ENCODE measurements at places on chromosomes 12 and 14.

GRCh38 chr14:67963545-67963944 lies 144.0 kb downstream of the RAD51B start:
- no peak for DNase-seq

- DNase-seq: no peak
Observed at GRCh38 chr14:103727313-103727980, 11.8 kb downstream of the ZFYVE21 start.

DNA sequence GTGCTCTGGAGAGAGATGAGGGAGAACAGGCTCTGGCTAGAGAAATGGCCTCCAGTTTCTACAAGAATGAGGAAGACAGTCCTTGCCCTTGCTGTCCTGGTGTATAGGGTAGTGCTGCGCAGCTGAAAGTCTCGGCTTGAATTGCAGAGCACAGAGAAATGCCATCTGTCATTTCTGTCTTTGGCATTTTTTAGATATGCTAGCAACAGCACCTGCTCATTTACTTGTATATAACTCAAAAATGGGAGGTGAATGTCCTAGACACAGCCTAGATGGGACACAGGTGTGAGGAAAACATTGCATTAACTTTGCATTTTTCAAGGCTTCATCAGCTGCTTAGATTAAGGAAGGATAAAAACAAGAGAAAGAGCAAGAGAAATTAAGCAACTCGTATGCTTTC lies 35.8 kb downstream of the GPR19 start:
- DNase-seq: no peak

DNA sequence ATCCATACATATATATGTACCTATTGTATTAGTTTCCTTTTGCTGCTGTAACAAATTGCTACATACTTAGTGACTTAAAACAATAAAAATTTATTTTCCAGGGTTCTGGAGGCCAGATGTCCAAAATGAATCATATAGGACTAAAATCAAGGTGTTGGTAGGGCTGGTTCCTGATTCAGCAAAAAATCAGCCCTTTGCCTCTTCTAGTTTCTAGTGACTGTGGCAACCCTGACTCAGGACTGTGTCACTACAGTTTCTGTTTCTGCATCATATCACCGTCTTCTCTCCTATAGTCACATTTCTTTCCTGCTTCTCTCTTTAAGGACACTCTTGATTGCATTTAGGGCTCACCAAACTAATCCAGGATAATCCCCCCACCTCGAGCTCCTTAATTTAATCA lies 386.3 kb upstream of the TBX3 start:
- no peak for DNase-seq

- DNase-seq: no peak
Observed at GRCh38 chr12:100156731-100157426, 14.2 kb upstream of the BLTP3B start.

GRCh38 chr12:83753904-83754303 lies 1067.2 kb downstream of the TMTC2 start:
- no peak for DNase-seq

DNA sequence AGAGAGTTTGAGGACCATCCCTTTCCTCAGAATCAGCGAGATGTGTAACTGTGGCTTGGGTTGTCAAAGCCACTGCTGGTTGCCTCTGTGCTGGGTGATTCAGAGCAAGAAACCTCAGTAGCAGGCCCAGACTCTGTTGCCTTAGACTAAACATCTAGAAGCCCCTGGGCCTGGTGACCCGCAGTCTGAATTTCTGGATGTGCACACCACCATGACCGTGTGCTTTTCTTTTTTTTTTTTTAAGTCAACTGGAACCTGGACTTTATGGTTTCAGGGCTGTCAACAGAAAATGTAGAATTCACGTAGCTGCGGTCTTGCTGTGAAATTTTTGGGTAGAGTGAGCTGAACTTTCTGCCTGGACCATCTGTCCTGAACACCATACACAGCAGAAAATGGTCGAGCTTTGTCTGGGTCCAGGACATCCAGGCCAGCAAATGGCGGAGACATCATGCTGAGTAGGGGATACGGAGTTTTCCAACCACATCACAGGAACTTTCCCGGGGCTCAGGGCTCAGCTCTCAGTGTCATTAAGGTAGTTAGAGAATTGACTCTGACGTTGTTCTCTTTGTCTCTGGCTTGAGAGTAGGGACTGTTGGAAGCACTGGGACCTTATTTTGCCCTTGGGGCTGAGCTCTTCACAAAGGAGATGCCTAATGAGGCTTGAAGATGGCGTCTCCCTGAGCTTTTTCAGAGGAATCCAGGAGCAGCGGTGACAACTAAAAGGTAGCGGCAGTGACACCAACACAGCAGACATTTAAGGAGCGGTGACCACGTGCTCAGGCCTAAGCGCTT lies 23.0 kb upstream of the BATF start:
- DNase-seq: no peak

- DNase-seq: no peak
Observed at GRCh38 chr12:15196221-15196620, 25.0 kb downstream of the RERG start.

DNA sequence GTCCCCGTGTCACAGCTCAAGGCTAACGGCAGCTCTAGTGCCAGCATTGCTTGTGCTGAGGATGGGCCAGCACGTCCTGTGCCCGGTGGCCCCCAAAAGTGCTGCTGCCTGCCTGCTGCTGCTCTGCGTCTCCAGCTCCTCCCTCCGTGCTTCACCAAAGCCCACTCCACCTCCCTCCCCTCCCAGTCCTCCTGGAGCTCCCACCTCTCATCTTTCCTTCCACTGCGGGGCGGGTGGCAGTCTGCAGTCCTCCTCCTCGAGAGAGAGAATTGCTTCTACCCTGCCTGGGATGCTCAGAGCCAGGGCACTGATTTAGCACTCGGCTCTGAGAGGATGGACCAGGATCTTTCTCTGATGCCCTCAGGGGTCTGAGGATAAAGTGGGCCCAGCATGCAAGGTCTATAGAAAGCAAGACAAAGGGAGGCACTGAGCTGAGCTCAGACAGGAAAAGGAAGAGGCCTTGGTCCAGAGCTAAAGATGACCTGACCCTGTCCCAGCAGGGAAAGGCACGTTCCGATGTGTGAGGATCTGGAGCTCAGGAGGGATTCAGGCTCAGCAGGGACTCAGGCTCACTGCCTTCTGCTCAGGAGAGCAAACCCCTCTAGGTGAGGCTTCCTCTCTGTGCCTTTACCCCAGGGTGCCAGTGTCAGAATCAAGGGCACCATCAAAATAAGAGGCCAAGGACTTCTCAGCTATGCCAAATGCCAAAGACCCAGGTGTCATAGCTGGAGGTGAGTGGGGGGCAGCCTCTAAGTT lies 113.1 kb upstream of the FKBP4 start:
- DNase-seq: no peak

DNA sequence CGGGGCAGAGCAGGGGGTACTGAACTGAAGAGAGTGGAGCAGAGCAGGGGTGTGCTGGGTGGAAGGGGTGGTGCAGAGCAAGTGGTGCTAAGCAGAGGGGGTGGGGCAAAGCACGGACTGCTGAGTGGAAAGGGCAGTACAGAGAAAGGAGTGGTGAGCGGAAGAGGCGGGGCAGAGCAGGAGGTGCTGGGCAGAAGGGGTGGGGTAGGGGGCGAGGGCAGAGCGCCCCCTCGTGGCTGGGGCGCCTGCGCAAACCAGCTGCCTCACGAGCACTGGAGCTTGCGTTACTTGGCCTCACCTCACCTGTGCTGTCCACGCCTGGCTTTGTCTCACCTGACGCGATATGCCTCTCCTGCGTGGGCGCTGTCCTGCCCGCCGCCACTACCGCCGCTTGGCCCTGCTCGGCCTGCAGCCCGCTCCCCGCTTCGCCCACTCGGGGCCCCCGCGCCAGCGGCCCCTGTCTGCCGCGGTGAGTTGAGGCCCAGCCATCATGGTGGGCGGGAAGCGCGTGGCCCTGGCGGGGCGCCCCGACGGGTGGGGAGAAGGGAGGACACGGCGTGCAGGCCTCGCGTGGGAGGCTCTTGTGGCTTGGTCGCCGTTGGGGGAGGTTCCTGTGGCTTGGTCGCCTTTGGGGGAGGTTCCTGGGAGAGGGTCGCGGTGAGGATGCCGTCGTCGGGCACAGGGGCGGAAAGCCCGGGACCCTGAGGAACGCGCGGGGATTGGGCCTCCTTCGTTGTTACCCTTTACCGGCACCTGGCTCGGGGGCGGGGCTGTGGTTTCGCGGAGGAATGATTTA lies at the start of gene COX8C:
COX8C (plus strand) TSS at position 257 of the 796 bp plus-strand sequence; CDS start at position 344, 87 bp downstream.
- no peak for DNase-seq

DNA sequence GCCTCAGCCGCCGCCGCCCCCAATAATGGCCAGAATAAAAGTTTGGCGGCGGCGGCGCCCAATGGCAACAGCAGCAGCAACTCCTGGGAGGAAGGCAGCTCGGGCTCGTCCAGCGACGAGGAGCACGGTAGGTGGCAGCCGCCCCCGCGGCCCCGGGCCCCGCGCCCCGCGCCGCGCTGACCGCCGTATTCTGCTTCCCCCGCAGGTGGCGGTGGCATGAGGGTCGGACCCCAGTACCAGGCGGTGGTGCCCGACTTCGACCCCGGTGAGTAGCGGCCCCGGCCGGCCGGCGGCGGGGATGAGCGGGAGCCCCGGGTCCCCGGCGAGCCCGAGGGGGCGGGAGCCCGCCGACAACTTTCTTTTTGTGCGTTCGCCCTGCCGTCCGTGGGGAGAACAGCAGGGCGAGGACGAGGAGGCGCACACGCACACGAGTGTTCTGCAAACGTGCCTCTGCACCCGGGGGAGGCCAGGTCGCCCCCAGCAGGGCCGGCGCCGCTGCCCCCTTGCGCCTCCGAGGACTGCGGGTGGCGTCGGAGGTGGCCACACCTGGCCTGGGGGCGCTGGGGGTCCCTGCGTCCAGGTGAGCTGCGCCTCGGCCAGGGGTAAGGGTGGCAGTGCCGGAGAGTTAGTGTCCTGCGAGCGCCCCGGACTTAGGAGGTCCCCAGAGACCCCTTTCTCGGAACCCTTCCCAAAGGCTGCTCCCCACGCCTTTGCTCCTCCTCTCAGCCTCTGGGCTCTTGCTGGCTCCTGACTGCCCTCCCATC lies 794 bp downstream of the RCOR1 start:
- peak; percentile 58 for DNase-seq

GRCh38 chr14:106790189-106791036 lies 1264.0 kb downstream of the TMEM121 start:
- DNase-seq: peak; percentile 41

DNA sequence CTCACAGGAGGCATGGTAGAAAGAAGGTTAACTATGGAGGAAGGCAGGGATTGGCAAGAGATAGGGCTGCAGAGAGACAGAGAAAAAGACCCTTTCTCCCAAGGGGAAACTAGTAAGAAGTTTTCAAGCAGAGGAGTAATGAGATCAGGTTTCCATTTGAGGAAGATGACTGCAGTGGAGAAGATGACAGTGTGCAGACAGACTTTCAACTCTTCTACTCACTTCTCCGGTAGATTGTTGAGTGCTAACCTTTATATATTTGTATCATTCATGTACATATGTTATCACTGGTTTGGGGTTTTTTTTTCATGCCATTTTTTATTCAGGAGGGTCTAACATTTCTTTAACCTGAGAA lies 5.9 kb upstream of the B3GNT4 start:
- no peak for DNase-seq

DNA sequence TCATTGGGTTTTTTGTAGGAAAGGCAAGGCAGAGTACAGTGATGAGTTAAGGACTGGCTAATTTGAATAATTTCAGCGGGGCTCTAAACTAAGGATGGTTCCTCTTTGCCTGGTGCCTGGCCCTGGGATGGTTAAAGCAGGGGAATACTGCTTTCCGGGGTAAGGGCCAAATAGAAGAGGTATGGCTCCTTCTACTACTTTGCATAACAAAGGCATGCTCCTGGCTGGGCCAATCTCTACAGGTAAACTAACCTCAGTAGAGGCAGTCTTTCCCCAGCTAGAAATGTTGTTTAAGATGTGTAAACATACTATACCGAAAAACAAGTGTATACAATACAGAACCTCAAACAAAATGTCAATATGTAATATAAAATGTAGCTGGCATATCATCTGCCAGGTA lies 1239.0 kb downstream of the SLC16A7 start:
- DNase-seq: no peak

- no peak for DNase-seq
Observed at GRCh38 chr14:33561488-33562175, 389.2 kb downstream of the EGLN3 start.

DNA sequence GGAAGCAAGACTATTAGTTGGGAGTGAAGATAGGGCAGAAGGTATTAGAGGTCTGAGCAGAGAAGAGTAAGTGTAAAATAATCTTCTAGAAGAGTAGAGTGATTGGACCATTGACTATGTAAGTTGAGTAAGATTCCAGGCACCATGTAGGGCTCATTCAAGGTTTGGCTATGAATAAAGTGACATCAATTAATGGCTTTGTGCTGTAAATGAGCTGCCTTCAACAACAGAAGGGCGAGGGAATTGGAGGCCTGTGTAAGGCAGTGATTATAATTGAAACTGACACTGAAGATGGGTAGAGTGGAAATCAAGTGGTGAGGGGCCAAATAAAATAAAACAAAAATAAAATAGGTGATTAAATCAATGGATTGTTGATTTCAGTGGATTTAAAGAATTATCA lies 26.4 kb downstream of the PTPRQ start:
- no peak for DNase-seq

- DNase-seq: no peak
Observed at GRCh38 chr12:30980955-30981662, 54.6 kb downstream of the TSPAN11 start.

GRCh38 chr12:62191491-62192179 lies 68.6 kb upstream of the USP15 start:
- DNase-seq: peak; percentile 9

DNA sequence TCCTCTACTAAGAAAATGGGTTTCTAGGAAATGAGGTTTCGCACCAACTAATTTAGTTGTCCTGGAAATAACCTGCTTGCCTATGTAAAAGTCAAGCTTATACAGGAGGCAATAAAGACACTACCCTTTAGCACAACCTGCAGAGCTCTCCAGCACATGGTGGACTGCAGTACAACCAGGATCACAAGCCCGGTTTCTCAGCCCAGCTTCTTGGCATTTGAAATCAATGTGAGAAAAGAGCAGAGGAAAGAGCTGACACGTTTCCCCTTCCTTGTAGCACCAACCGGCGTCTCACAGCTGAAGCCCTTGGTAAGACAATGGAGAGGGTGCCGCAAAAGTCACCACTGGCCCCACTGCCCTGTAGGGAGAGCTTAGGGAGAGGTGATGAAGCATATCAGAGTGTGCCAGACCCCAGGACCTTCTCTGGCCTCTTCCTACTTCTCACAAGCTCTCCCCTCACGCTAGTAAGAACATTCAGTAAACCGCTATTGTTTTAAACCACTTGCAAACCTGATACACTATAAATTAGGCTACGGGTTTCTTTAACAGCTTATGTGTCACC lies 8.6 kb downstream of the SPTLC2 start:
- no peak for DNase-seq

- DNase-seq: no peak
Observed at GRCh38 chr12:54300732-54301427, at the start of gene NFE2. Gene NFE2 (minus strand): TSS chr12:54301015. CDS start chr12:54295248, 5,767 bp downstream.

GRCh38 chr12:3319723-3320492 lies 171.1 kb upstream of the PRMT8 start:
- DNase-seq: no peak

All from central memory CD4-positive, alpha-beta T cell (primary cell).